ENCODE measurements at places on chromosomes 3 and 15.

DNA sequence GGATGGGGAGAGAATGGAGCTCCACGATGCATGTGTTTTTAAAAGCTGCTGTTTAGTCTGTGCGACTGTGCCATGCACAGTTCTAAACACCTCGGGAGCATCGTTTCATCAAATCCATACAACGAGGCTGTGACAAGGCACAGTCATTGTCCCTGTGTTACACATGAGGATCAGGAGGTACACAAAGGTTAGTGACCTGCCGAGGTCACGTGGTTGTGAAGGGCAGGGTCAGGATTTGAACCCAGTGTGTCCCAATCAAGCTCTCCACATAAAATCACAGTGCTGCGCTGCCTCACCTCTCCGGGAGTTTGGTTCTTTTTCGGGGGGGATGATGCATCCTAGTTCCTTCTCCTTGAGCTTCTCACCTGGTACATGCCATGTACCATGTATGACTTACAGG lies 18.7 kb upstream of the KIF23 start:
- DNase-seq = no peak

- no peak for DNase-seq
Measured at GRCh38 chr15:67968564-67968963, 85.6 kb upstream of the PIAS1 start.

GRCh38 chr15:60508442-60508841 lies 29.5 kb upstream of the ICE2 start:
- DNase-seq = no peak

GRCh38 chr15:38696109-38696727 lies 131.6 kb upstream of the RASGRP1 start:
- DNase-seq = peak; percentile 22

DNA sequence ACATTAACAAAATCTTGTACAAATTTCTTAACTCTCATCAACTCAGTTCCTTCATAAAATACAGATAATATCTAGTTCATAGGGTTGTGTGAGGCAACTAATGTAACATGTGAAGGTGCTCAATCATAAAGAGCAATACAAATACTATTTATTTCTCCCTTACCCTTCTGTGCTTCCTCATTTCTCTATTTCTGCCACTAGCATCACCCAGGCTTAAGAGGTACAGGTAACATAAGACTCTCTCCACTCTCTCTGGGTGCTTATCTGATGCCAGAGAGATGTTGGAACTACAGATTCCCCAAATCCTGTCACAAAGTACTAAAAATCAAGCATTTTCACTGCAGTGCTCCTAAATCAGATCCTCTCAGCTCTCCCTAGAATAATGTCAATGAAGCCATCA lies 74.9 kb downstream of the DPH6 start:
- DNase-seq = no peak

Measured in suppressor macrophage (primary cell).